ENCODE measurements at places on chromosomes 12 and 14.

DNA sequence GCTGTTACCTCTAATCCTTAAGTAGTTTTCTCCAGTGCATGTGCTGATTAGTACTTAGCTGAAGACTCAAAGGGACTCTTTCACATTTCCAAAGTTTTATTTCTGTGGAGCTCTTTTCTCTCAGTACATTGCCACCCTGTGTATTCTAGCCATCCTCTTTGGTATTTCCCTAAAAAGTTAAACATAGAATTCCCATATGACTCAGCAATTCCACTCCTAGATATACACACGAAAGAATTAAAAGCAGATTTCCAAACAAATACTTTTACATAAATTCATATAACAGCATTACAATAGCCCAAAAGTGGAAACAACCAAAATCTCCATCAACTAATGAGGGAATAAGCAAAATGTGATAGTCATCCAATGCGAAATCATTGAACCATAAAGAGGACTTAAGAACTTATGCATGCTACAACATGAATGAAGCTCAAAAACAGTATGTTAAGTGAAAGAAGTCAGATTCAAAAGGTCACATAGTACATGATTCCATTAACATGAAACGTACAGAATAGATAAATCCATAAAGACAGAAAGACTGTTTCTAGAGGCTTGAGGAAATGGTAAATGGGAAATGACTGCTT is 9.0 kb upstream of the NOVA1 start:
- no peak for DNase-seq

DNA sequence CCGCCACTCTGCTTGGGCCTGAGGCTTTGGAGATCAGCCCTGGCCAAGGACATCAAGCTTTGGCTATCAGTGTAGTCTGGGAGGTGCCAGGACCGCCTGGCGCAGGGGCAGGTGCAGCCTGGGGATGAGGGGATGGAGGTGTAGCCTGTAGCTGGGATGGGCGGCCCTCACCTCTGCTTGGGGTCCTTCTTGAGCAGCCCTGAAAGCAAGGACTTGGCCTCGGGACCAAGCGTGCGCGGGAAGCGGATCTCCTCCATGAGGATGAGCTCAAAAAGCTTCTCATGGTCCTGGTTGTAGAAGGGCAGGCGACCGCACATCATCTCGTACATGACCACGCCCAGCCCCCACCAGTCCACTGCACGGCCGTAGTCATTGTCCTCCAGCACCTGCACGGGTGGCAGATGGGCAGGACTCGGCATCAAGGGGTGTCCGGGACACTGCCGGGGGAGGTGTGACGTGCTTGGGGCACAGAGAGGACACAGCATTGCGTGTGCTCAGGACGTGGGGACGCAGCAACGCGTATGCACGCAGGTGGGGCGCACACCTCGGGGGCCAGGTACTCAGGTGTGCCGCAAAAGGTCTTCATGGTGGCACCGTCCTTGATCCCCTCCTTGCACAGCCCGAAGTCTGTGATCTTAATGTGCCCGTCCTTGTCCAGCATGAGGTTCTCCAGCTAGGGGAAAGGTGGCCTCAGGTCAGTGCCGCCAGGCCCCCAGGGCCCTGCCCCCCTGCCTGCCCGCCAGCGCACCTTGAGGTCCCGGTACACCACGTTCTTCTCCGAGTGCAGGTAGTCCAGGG is 20.0 kb downstream of the SIVA1 start:
- DNase-seq = no peak

GRCh38 chr12:81229759-81230158 is 151.9 kb downstream of the ACSS3 start:
- no peak for DNase-seq

DNA sequence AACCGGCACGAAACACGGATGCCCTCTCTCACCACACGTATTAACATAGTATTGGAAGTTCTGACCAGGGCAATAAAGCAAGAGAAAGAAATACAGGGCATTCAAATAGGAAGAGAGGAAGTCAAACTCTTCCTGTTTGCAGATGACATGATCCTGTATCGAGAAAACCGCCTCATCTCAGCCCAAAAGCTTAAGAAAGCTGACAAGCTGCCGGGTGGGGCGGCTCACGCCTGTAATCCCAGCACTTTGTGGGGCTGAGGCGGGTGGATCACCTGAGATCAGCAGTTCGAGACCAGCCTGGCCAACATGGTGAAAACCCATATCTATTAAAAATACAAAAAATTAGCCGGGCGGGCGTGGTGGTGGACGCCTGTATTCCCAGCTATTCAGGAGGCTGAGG is 17.7 kb downstream of the OR6S1 start:
- no peak for DNase-seq

DNA sequence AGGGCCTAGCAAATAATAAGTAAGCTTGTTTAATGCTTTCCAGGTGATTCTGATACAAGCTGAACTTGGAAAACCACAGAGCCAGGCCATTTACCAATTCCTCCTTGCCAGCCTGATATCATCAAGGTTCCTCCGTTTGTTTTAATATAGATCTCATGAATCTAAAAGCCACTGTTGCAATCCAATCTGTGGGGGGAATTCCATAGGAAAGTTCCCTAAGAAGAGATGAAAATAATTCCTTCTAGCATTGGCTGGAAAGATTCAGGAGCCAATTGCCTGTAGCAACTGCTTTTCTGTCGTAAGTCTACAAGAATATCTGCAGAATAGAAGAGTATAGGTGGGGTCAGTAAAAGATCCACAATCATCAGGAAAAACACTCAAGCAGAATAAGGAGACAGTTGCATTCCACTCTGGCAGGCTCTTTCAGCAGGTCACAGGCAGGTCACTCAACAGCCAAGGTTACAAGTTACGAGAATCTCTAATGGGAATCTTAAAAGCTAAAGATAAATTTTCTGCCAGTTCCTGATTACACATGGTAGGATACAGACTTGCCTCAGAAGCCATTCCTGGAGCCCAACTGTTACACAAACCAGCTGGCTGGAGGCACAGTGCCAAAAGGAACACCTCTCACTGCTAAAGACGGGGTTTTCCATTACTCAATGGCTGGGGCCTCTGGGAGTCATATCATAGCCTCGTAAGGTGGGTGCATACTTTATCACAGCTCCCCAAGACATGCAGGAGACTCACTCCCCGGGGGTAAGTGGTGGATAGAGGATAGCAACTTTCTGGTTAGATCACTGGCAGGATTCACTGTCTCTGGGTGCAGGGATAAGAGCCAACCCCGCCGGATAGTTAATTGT is 43.6 kb downstream of the FGD6 start:
- DNase-seq = no peak

- no peak for DNase-seq
Measured at GRCh38 chr12:25529738-25530137, 23.3 kb downstream of the LMNTD1 start.

- DNase-seq = no peak
Measured at GRCh38 chr12:11147420-11147819, 13.0 kb upstream of the TAS2R30 start.

- DNase-seq = no peak
Measured at GRCh38 chr14:59664741-59665140, 88.1 kb upstream of the CCDC175 start.

GRCh38 chr14:51879170-51879569 is 18.8 kb downstream of the GNG2 start:
- no peak for DNase-seq

DNA sequence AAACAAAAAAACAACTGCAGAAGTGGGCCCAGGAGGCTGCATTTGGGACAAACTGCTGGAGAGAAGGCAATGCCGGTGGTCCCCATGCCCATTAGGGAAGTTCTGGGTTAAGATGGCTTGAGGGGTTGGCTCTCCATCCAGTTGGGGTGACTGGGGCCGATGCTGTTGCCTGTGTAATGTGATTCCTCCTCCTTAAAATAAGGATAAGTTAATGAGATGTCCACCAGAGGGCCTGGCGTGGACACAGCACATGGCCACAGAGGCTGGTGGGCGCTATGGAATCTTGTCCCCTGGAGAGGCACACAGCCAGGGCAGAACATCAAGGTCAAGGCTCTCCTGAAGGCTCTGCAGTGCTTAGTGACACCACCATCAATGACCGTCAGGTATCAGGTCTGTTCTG is 1.0 kb upstream of the TESC start:
- no peak for DNase-seq

GRCh38 chr12:89111964-89112363 is 240.3 kb downstream of the DUSP6 start:
- DNase-seq = no peak

DNA sequence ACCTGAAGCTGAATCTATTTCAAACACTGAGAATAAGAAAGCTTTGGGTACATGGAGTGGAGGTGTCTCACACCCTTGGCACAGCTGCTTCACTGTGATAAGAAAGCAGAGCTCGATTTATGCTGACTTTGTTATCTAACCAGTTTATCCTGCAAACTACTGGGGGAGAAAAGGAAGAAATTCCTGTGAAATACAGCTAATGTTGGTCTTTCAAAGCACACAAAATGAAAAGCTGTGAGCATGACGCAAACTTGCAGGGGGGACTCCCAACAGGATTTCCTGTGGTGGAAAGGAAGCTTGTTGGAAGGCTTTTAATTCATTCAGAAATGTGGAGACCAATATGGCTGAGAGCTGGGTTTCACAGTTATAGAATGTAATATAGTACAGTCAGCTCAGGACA is 53.4 kb downstream of the SRGAP1 start:
- DNase-seq = no peak

DNA sequence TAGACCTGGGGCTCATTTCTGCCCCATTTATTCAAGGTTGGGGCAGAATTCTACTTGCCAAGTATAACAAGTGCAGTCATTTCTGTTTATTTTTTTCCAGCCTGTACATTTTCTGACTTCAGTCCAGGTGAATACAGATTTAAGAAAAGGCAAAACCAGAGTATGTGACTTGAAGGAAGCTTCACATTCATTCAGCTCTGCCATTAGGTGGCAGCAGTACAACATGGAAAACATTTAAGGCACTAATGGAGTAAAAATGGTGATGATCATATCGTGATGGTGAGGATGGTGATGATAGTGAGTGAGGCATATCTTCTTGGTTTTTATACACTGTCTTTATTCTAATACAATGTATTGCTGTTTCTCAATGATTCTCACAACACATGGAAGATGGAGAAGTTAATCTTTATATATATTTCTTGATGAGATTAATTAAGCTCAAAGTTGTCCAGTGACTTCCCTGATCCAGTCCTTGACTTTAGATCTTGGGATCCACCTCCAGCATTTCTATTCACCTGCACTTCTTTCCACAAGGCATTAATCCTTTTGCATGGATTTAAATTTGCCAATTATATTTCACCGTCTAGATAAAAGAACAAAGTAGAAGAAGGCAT is 176.7 kb upstream of the SEL1L start:
- DNase-seq = no peak

DNA sequence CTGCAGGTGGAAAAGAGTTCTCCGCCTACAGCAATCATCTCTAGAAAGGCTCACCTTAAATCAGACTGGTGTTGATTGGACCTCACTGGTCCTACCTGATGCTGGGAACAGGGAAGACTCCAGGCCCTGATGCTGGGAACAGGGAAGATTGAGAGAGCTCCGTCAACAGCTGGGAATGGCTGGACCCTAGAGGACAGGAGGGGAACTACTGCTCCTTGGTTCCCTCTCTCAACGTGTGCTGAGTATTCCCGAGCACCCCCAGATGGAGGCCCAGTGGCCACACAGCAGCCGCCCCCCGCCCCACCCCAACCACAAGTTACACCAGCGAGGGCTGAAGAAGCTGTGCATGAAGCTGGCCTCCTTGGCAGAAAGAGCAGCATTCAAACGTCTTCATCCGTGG is 240.3 kb downstream of the SLC15A4 start:
- no peak for DNase-seq

DNA sequence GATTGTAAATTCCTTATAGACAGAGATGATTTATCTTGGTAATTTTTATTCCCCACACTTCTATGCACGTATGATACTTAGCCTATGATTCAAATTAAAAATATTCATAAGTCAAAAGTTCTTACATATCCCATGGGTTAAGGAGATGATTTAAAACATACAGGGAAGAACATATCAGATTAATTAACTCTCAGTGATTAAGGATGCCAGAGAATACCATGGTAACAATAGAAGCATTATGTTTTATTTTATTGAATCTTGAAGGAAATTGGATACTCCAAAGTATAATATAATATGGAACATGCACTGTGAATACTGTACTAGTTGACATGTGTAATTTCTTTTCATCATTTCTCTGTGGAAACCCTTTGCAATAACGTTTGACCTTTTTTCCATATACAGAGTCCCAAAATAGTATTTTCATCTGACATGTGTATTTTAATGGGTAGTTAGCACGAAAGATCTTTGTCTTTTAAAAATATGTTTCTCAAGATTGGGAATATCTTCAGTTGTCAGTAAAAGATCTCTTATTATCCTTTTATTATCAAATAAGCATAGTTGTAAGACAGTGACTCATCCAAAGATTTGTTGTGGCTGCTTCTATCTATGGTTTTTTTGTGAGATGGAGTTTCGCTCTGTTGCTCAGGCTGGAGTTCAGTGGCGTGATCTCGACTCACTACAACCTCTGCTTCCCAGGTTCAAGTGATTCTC is 166.7 kb downstream of the RAD51B start:
- DNase-seq = no peak

DNA sequence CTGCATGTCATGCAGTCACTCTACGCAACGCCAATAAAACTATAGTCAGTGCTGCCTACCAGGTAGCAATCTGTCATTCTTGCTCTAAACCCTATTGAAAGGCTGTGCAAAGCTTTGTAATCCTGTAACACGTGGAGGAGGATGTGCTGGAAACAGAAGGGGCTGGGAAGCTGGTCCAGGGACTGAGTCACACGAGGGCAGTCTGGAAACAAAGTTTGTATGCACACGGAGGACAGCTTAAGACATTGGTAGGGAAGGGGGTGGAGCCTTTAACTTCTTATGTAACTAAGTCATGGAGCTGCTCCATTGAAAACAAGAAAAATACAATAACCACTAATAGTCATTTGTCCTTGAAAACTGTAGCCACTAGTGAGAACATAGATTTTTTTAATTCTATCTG is 128.0 kb downstream of the BCAT1 start:
- DNase-seq = no peak

DNA sequence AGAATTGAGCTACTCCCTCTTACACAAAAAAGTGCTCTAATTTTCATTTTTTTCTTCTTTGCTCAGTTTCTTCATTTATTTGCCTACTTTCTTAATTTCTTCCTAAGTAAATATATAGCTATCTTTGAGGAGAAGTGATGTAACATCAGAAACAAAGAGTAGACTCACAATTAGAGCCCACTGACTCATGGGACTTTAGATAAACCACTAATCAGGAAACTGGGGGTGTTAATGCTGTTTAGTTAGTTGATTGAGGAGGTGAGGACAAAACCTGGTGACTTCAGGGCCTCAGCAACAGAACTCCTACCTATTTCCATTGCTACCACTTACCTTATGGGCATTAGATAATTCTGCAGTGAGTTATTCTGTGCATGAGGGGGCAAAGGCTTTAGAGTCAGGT is 151.7 kb downstream of the MON2 start:
- DNase-seq = no peak

- no peak for DNase-seq
Measured at GRCh38 chr12:96803969-96804368, 103.1 kb upstream of the NEDD1 start.

- DNase-seq = no peak
Measured at GRCh38 chr12:9925705-9926393, 6.3 kb downstream of the CLEC2A start.

All from activated T-helper 1 cell treated with Interleukin-2 at 50 U/mL for 16 hours (primary cell).